Stimulated activated CD8-positive, alpha-beta memory T cell treated with anti-CD3 and anti-CD28 coated beads, Interleukin-12 subunit alpha, Interleukin-12 subunit beta, amount 100 ng/mL, for 1 hour (primary cell): ENCODE measurements at places on chromosomes 7 and 10.

DNA sequence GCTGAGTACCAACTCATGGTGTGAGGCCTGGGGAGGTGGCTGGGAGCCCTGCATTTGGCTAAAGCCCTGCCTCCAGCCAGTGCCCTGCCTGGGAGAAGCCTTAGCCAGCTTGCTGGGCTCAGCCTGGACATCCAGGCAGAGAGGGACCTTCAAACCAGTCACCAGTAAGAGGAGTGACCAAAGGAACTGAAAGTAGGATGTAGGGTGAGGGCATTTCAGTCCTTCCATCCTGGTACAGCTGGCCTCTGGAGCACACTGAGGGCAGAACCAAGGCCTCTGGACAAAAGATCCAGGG is 124.8 kb downstream of the ADCY1 start:
- DNase-seq: no peak

GRCh38 chr10:122290334-122290733 is 19.2 kb downstream of the BTBD16 start:
- DNase-seq: no peak

DNA sequence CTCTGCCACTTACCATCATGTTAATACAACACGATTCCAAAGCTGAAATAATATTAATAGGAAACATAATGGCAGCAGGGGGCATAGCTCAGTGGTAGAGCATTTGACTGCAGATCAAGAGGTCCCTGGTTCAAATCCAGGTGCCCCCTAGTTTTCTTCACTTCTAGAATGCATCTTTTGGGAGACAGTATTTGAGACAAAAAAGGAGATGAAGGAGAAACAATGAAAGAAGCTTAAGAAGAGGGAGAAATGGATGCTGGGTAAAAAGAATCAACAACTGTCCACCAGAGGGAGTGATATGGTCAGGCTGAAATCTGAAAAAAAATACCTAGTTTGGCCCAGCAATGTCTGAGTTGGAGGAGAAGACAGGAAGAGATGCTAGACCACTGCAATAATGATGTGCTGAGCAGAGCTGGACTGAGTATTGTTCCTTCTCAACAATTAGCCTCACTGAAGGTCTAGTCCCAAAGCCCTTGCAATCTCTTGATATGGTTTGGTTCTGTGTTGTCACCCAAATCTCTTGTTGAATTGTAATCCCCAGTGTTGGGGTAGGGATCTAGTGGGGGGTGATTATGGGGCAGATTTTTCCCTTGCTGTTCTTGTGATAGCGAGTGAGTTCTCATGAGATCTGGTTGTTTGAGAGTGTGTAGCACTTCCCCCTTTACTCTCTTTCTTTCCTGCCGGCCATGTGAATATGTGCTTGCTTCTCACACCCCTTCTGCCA is 48.3 kb downstream of the ZNF783 start:
- DNase-seq: no peak

GRCh38 chr10:14660831-14661230 is 113.9 kb downstream of the FAM107B start:
- no peak for DNase-seq

DNA sequence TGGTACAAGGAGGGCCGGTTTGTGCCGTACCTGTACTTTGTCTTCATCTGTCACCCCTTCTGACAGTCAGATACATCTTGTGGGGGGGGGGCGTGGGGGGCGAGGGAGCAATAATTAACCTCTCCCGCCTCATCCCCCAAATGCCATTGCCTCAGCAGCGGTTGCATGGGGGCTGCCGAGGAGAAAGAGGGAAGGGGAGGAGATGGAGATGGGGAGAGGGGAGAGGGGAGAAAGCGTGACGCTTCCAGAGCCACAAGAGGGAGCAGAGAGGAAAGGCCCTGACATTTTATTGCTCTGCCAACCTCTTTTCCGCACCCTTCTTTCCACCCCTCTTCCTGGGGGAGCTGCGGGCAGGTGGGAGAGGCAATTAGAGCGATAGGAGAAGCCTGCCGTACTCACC is 11.8 kb downstream of the KAZALD1 start:
- no peak for DNase-seq

- DNase-seq: no peak
Measured at GRCh38 chr7:72435925-72436480, 23.9 kb upstream of the CALN1 start.

DNA sequence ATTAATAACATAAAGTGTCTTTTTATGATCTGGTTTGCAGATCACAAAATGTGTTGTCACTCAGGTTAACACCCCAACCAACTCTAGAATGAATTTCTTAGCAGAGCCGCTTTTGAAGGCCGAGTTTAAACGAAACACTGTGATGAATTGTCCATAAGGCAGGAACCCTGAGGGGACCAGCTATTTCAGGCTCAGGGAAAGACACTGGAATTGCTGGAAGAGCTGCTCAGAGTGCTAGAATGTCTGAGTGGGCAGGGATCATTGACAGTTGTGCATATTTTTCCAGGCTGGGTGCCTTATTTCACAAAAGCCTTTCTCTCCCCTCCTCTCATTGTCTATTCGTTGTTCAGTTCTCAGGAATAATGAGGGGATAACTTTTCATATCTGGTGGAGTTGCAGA is 68.7 kb upstream of the PRKG1 start:
- DNase-seq: no peak

DNA sequence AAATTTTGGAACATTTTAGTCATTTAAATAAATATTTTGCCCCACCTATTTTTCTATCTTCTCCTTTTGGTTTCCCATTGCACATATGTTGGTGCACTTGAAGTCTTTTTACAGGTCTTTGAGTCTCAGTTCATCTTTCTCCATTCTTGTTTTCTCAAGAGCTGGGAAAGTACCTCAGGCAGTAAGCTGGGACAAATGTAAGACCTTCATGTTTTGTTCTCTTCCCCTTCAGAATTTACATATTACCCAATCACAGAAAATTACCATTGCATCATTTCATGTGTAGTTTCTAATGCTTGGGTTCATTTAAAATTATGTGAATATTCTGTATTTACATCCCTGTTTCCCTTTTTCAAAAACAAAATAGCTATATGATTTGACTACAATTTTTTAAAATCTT is 1150.0 kb upstream of the POT1 start:
- DNase-seq: no peak

DNA sequence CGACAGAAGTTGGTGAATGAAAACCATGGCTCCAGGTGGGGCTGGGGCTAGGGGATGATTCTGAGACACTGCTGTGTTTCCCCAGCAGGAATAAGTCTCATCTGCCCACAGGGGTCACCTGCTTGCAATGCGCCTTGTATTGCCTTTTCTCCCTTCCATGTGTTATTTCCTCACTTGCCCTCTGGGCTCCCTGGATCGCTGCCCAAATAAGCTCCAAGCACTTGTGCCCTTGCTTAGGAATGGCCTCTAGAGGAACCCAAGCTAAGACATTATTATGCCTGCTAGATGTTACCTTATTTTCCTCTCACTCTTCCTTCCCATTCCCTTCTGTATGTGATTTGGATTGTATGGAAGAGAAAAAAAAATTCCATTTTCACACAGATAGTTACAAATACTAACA is 24.8 kb upstream of the PLPP4 start:
- no peak for DNase-seq

- DNase-seq: no peak
Measured at GRCh38 chr7:117041007-117041406, 87.7 kb downstream of the ST7 start.

DNA sequence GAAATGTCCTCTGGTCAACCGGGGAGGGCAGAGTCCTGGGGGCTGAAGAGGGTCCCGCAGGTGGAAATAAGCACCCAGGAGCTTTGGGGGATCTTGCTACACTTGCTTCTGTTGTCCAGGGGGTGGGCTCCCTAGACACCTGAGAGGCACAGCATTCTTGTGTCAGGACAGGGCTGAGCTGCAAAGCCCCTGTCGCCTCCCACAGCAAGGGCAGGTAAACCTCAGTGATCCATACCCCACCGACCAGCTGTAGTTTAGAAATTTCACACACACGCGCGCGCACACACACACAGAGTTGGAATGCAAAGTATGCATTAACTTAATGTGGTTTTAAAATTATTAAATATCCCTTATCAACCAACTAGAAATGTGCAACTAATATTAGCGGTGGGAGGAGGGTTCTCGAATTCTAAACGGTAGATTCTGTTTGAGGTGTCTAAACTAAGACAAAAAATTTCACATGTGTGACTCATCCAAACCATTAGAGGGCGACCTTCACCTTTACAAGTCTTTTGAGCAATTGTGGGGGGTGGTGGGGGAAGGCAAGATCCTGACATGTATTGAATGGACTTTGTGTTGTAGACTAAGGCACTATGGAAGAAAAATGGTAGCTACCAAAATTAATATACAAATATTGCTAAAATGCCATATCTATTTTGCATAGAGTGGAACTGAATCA is 34.3 kb upstream of the PTF1A start:
- no peak for DNase-seq

- DNase-seq: no peak
Measured at GRCh38 chr10:46070749-46071148, 24.7 kb upstream of the MSMB start.

GRCh38 chr7:152675759-152676636 is at the start of gene XRCC2:
TSS of gene XRCC2 (minus strand) at chr7:152676141. CDS start at chr7:152676079, 62 bp downstream.
- peak; percentile 95 for DNase-seq

DNA sequence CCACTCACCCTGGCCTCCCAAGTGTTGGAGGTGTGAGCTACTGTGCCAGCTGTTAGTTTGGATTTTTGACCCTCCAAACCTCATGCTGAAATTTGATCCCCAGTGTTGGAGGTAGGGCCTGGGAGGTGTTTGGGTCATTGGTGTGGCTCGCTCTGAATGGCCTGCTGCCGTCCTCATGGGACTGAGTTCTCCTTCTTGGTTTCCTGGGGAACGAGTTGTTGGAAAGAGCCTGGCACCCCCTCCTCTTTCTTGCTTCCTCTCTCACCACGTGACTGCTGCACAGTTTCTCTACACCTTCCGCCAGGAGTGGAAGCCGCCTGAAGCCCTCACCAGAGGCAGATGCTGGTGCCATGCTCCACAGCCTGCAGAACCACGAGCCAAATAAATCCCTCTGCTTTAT is 253.5 kb downstream of the PHTF2 start:
- DNase-seq: no peak

- no peak for DNase-seq
Measured at GRCh38 chr7:80841423-80841955, 77.4 kb downstream of the SEMA3C start.

GRCh38 chr10:43665054-43665453 is 16.4 kb upstream of the ZNF32 start:
- no peak for DNase-seq

GRCh38 chr10:26169466-26169865 is 47.1 kb upstream of the GAD2 start:
- no peak for DNase-seq

DNA sequence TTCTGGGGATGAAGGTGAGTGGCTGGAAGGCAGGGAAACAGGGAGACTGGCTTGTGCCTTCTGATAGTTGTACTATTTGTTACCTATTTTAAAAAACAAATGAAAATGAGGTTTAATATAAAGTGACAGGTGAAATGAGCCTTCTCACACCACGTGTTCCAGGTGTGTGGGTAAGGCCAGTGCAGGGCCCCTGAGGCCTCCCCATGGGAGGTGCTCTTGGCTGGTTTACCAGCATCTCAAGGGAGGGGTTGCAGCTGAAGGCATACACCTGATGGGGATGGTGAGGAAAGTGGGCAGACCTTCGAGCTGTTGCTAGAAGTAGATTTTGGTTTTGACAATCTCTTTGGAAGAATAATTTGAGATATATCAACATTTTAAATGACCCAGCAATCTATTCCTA is 103.6 kb downstream of the ARHGAP22 start:
- no peak for DNase-seq

DNA sequence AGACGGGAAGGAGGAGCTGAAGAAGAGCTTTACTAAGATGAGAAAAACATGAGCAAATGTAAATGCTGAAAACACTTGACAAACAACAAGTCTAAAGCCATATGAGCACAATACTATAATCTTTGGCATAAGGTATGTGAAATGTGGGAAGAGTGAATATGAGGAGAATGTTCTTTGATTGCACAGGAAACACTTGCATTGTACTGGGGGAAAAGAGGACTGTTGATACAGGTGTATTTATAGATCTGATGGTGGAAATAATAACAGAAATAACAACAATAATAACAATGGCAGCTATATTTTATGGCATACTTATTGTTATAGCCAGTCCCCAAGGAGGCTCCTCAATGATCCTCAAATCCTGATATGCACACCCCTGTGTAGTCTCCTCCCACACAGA is 23.0 kb downstream of the ARHGAP12 start:
- DNase-seq: no peak

GRCh38 chr7:20329389-20330238 is 1.1 kb upstream of the ITGB8 start:
- DNase-seq: no peak

GRCh38 chr7:44438816-44439215 is 51.6 kb downstream of the NUDCD3 start:
- DNase-seq: no peak

GRCh38 chr7:14055813-14056212 is 66.3 kb upstream of the ETV1 start:
- DNase-seq: no peak

GRCh38 chr7:114086537-114086913 is 167.7 kb upstream of the PPP1R3A start:
- DNase-seq: no peak

DNA sequence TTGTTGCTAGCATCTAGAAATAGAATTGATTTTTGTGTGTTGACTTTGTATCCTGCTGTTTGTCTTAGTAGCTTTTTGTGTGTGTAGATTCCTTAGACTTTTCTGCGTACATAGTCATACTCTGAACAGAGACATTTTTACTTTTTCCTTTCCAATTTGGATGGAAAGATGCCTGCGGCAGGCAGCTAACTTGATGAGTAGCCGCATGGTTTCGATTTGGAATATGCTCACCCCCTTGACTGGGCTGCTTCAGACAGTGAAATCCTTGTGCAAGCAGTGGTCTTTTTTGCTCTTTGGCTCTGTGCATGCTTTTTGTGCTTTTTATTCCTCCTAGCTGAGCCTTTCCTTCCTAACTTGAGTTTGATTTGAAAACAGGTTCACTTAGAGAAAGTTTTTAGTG is 71.8 kb downstream of the HHEX start:
- no peak for DNase-seq

- peak; percentile 8 for DNase-seq
Measured at GRCh38 chr7:1664711-1665548, 5.1 kb upstream of the ELFN1 start.
